ENCODE measurements at places on chromosomes 11 and 22. TPM values are rescaled to one million over a fixed set of nuclear protein-coding genes. Genes with fewer than 3 reads are reported as not detected.

Gene OR10V1
- 0.39 TPM for total RNA-seq

Gene NEFH
- 16.9 TPM for total RNA-seq

Gene WEE1
- 34.3 TPM for total RNA-seq

Gene METTL15
- total RNA-seq = 25.7 TPM

Gene OR6T1
- total RNA-seq = not detected

Gene NRGN
- total RNA-seq = 3.0 TPM

Gene OR10A2
- total RNA-seq = not detected

Gene DDX25
- total RNA-seq = 53.8 TPM

Gene CYB5R2
- total RNA-seq = 190 TPM

Gene ALKBH8
- total RNA-seq = 12.1 TPM

Gene OR5F1
- not detected for total RNA-seq

Gene DDB1
- total RNA-seq = 333 TPM

Gene CWF19L2
- 22.9 TPM for total RNA-seq

Gene FXYD2
- total RNA-seq = 5.3 TPM

DNA sequence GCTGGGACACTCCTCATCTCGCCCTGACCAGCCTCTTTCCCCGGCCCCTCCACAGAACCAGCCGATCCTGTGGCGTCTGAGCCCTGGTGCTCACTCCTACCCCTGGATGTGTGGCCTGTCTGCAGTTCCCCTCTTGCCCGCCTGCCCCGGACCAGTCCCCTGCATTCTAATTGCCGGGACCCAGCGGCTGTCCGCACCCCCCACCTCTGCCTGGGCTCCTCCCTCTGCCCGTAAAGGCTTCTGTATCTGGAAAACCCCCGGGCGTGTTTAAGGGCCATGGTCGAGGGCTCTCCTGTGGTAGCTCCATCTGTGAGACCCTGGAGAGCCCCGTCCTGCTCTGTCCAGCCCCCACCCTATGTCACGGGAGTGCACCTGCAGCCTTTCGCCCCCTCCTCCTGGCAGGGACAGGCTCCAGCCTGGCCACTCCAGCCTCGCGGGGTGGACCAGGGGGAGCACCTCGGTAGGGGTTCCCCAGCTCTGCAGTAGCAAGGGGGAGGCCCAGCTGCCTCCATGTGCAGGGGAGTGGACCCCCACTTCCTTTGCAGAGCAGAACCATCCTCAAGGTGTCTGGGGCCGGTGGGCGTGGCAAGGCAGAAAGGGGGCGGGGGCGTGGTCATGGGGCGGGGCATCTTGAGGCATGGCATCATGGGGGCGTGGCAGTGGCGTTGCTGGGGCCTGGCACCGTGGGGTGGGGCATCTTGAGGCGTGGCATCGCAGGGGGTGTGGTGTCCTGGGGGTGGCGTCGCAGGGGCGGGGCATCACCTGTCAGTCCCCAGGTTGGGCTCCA is 430.4 kb downstream of the TBC1D22A start:
- peak; percentile 14 for DNase-seq
- H3K36me3 ChIP-seq = no peaks in the 10 kb centered on the region
- H3K27ac ChIP-seq = no peak overlapping the region

DNA sequence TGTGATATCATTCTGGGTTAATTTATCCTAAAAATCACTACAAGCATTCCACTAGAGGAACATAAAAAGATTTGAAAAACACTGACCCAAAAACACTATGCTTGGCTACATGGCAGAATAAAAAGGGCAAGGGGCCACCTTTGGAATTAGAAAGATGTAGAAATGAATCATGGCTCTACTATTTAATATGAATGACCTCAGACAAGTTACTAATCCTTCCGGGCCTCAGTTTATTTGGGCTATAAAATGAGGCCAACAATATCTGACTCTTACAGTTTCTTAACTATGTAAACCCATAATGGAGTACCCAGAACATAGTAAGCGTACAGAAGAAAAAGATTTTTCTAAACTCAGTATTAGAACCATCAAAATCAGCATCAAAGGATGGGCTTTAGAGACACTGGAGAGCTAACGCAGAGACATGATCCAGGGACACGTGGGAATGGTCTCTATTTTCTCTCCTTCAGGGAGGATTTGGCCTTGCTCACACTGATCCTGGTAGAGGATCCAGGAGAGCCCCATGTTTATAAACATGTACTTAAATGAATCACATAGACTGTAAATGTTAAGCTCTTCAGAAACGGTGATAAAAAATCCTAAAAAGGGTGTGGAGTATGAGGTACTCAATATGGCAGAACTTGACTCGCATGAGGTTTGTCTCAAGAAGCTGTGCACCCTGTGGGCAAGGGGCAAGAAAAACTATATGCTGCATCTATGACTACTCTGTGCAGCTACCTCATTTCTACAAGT is 288.4 kb upstream of the PITPNB start:
- H3K4me3 ChIP-seq = no peak overlapping the region
- H3K27me3 ChIP-seq = no peaks in the 10 kb centered on the region
- H3K27ac ChIP-seq = no peak overlapping the region
- no peak for DNase-seq

GRCh38 chr11:75583718-75584658 is 21.9 kb downstream of the SERPINH1 start:
- no peaks in the 10 kb centered on the region for H3K36me3 ChIP-seq
- peak; percentile 83 for DNase-seq
- H3K27me3 ChIP-seq = no peaks in the 10 kb centered on the region
- H3K4me3 ChIP-seq = peak overlapping the region; percentile 68

DNA sequence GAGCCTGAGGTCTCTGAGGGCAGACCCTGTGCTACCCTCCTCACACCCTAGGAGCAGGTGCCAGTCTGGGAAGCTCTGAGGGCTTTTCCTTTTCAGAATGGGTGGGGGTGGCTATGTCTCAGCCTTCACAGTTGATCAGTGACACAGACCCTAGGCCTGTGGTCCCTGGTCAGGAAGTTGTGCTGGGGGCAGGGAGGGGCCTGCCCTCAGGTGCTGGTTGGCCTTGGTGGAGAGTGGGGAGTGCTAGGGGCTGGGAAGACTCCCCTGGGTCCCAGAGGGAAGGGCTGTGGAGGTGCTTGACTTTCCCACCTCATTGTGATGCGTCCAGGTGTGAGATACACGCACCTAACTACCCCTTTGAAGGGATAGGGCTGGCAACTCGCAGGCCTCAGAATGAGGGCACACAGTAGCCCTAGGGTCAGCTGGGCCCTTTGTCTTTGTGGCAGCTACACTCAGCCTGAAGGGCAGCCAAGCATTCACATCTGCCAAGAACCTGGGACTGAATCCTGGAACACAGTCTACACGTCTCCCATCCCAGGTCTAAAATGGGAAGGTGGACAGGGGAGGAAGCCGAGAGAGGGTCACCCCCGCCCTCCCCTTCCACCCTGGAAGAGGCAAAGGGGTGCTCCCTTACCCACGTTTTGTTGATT is 31.2 kb upstream of the ATXN10 start:
- H3K27ac ChIP-seq = no peak overlapping the region
- no peaks in the 10 kb centered on the region for H3K27me3 ChIP-seq
- H3K4me3 ChIP-seq = no peak overlapping the region
- no peaks in the 10 kb centered on the region for H3K4me1 ChIP-seq
- H3K36me3 ChIP-seq = no peaks in the 10 kb centered on the region
- DNase-seq = no peak

- DNase-seq = no peak
- H3K4me1 ChIP-seq = no peaks in the 10 kb centered on the region
- no peak overlapping the region for H3K27ac ChIP-seq
- no peak overlapping the region for H3K4me3 ChIP-seq
- no peaks in the 10 kb centered on the region for H3K36me3 ChIP-seq
- no peaks in the 10 kb centered on the region for H3K27me3 ChIP-seq
Observed at GRCh38 chr22:26041931-26042330, 127.3 kb upstream of the SEZ6L start.

- no peak overlapping the region for H3K27ac ChIP-seq
- no peak for DNase-seq
- no peaks in the 10 kb centered on the region for H3K36me3 ChIP-seq
- H3K4me1 ChIP-seq = no peaks in the 10 kb centered on the region
- no peak overlapping the region for H3K4me3 ChIP-seq
Observed at GRCh38 chr11:115247361-115247760, 256.9 kb downstream of the CADM1 start.

- peak; percentile 63 for DNase-seq
- no peaks in the 10 kb centered on the region for H3K27me3 ChIP-seq
- H3K36me3 ChIP-seq = no peaks in the 10 kb centered on the region
- peak overlapping the region; percentile 12 for H3K4me3 ChIP-seq
- no peak overlapping the region for H3K27ac ChIP-seq
- H3K4me1 ChIP-seq = no peaks in the 10 kb centered on the region
Observed at GRCh38 chr11:30635401-30635989, 49.3 kb upstream of the MPPED2 start.

- no peak overlapping the region for H3K27ac ChIP-seq
- no peak for DNase-seq
- no peaks in the 10 kb centered on the region for H3K36me3 ChIP-seq
- no peaks in the 10 kb centered on the region for H3K4me1 ChIP-seq
- no peak overlapping the region for H3K4me3 ChIP-seq
- H3K27me3 ChIP-seq = no peaks in the 10 kb centered on the region
Observed at GRCh38 chr11:63931876-63932275, 6.9 kb upstream of the NAA40 start.

DNA sequence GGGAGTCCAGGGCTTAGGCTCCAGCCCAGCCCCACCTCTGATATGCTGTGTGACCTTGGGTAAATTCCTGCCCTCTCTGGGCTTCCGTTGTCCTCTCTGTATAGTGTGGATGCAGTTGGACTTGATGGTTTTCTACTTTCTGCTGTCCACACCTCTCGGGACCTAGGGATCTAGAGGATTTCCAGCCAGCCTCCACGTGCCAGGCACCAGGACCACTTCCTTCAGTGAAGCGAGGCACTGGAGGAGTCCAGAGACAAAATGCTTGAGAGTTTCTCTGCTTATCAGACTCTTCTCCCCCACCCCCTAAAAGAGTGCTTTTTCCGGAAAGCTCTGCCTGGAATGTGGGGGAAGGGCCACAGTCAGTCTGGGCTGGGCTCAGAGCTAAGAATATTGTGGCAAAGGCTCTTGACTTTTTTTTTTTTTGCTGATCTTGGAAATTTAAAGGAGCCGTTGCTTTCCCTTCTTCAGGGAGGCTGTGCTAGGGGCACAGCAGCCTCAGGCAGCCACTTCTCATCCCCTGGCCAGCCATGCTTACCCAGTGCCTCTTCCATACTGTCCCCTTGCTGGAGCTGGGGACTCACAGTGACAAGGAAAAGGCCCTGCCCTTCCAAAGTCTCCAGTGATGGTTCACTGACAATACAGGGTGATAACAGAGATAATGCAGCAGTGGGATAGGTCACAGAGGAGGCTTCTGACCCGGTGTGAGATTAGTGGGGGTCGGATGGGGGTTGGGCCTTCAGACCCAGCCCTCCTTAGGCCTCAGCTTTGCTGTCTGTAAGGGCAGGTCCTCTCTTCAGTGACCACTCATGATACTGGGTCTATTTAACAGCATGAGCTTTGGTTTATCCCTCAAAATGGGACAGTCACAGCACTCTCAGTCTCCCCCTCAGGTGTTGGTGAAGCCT is 2.9 kb upstream of the SERPINH1 start:
- H3K27ac ChIP-seq = peak overlapping the region; percentile 82
- DNase-seq = peak; percentile 67
- H3K4me3 ChIP-seq = no peak overlapping the region
- H3K4me1 ChIP-seq = peaks cover 66% of the 10 kb centered on the region

DNA sequence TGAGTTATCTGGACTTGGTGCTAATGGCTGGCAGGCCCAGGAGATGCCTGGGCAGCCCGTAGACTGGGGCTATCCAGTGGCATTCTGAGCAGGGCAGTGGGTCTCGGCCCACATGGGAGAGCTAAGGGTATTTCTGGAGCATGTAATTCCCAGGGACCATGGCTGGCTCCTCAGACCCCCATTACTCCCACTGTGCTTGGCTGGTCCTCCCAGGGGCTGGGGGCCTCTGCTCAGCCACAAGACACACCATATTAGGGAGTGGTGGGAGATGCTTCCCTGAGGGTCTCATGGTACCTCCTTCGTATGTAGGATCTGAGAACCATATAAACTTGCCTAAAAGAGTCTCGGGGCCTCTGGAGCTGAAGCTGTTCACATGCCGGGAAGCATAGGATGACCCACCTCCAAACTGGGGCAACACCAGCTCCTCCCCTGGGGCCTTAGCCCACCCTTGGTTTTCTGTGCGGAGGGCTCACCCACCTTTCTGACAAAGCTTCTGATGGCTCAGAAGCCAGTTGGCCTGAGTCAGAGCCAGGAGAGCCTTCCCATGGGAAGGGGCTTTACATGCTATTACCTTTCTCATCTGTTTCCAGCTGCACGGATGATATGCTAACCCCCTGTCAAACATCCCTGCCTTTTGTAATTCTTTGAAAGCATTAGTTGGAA is 9.5 kb upstream of the FTH1 start:
- H3K27me3 ChIP-seq = no peaks in the 10 kb centered on the region
- H3K4me3 ChIP-seq = no peak overlapping the region
- DNase-seq = no peak
- no peaks in the 10 kb centered on the region for H3K36me3 ChIP-seq
- no peak overlapping the region for H3K27ac ChIP-seq

GRCh38 chr11:118046051-118046963 is 30.6 kb upstream of the TMPRSS4 start:
- peaks cover 2% of the 10 kb centered on the region for H3K4me1 ChIP-seq
- no peaks in the 10 kb centered on the region for H3K27me3 ChIP-seq
- no peak overlapping the region for H3K4me3 ChIP-seq
- no peak overlapping the region for H3K27ac ChIP-seq
- no peak for DNase-seq

GRCh38 chr11:13030857-13031256 is 21.7 kb downstream of the RASSF10 start:
- H3K4me1 ChIP-seq = no peaks in the 10 kb centered on the region
- no peak overlapping the region for H3K4me3 ChIP-seq
- no peaks in the 10 kb centered on the region for H3K27me3 ChIP-seq
- peak; percentile 24 for DNase-seq
- no peak overlapping the region for H3K27ac ChIP-seq

- H3K4me1 ChIP-seq = no peaks in the 10 kb centered on the region
- H3K36me3 ChIP-seq = no peaks in the 10 kb centered on the region
- no peaks in the 10 kb centered on the region for H3K27me3 ChIP-seq
Observed at GRCh38 chr22:19678949-19679521, 35.3 kb upstream of the SEPTIN5 start.

GRCh38 chr11:74449369-74449931 is 17.9 kb downstream of the KCNE3 start:
- no peak overlapping the region for H3K27ac ChIP-seq
- no peaks in the 10 kb centered on the region for H3K27me3 ChIP-seq
- H3K36me3 ChIP-seq = no peaks in the 10 kb centered on the region
- no peak overlapping the region for H3K4me3 ChIP-seq

DNA sequence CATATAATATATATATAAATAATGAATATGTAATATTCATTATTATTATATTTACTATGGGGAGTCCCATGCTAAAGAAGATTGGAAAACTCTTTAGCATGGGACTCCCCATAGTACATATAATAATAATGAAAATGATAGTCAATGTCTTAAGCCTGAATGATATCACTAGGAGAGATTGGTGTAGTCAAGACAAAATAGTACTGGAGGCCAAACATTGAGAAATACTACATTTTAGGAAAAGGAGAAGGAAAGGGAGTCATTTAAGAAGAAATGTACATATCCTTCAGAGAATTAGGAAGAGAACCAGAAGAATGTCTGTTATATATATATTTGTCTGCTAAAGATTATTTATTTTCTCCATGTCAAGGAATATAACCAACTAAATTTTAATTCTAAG is 5.0 kb upstream of the VWA5A start:
- H3K4me1 ChIP-seq = no peaks in the 10 kb centered on the region
- no peaks in the 10 kb centered on the region for H3K27me3 ChIP-seq
- H3K27ac ChIP-seq = no peak overlapping the region

- DNase-seq = no peak
- no peaks in the 10 kb centered on the region for H3K4me1 ChIP-seq
- no peak overlapping the region for H3K27ac ChIP-seq
- no peaks in the 10 kb centered on the region for H3K36me3 ChIP-seq
- no peak overlapping the region for H3K4me3 ChIP-seq
- H3K27me3 ChIP-seq = no peaks in the 10 kb centered on the region
Observed at GRCh38 chr22:35677460-35678187, 29.4 kb downstream of the APOL6 start.
